ENCODE measurements at places on chromosomes 3 and 15.

GRCh38 chr3:138113326-138113725 is 2.1 kb downstream of the DZIP1L start:
- DNase-seq, result no peak

DNA sequence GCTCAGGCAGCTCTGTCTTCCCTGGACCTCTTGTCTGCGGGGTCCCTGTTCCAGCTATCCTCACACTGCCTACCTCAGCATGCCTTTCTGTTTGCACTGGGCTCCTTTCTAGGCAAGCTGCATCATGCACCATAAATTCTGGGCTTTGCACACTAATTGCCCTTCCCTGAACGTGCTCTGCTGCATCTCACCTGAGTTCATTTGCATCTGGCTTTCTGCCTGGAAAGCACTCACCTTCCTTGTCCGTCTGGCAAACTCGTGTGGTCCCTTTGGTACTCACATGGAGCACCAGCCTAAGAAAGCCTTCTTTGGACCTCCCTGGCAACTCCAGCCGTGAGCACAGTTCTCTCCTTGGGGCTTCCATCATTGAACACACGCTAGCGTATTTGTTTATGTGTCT is 365.6 kb downstream of the SV2B start:
- no peak for DNase-seq

DNA sequence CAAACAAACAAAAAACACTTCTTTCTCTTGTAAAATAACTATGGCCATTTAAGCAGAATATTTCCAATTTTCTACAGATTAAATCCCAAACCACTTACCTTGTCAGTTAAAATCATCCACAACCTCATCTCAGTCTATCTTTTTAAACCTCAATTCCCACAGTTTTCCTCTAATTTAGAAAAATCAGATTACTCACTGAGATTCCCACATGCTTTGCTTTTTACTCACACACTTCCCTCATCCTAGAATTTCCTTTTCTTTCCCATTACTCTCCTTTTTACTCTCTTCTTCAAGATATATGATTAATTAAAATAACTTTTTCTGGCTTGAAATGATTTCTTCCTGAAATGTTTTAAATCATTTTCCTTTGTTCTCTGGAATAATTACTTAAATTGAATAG is 790.7 kb downstream of the ROBO1 start:
- no peak for DNase-seq

DNA sequence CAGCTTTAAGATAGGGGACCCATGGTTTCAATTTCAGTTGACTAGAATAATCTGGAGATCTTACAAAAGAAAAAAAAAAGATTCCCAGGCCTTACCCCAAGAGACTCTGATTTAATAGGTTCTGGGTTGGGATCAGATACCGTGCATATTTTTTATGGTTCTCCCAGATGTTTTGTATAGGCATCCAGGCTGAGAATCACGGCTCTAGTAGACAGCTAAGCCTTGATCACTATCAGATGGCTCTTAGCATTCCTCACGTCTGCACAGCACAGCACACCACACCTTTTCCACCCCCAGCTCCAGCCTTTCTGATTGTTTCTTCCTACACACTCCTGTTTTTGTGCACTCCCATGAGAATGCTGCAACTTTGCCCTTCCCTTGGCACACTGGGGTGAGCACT is 40.8 kb downstream of the TMEM45A start:
- no peak for DNase-seq

DNA sequence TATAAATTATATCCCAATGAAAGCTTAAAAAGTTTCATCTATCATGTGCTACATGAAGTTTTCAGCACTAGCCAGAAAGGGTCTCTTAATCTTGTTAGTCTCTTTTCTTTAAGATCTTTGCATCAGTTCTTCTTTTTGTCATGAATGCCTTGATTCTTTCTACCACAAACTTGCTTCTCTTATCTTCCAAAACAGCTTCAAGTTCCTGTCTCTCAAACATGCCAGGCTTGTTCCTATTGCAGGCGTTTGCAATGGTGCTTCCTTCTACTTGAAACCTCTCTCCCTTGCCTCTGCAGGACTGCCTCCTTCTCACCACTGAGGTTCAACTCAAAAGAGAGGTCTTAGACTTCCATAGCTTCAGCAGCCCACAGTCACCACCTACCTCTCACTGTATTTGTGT is 104.3 kb upstream of the FRMD4B start:
- no peak for DNase-seq

GRCh38 chr3:66582721-66583423 is 82.0 kb upstream of the LRIG1 start:
- DNase-seq, result peak; percentile 33

DNA sequence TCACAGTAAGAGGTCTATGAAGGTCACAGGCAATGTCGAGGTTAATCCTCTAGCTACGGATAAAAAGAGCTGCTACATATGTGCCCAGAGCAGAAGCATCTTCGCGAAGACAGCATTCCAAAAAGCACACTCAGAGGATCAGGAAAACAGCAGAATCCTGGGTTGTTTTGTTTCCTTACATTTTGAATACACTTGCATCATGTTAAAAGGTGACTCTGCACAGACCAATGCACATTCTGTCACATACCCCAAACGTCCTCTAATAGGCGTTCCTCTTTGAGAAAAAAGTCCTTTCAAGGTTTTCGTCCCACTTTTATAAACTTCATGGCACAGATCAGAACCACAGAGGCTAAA is 52.7 kb downstream of the VGLL4 start:
- DNase-seq, result no peak

DNA sequence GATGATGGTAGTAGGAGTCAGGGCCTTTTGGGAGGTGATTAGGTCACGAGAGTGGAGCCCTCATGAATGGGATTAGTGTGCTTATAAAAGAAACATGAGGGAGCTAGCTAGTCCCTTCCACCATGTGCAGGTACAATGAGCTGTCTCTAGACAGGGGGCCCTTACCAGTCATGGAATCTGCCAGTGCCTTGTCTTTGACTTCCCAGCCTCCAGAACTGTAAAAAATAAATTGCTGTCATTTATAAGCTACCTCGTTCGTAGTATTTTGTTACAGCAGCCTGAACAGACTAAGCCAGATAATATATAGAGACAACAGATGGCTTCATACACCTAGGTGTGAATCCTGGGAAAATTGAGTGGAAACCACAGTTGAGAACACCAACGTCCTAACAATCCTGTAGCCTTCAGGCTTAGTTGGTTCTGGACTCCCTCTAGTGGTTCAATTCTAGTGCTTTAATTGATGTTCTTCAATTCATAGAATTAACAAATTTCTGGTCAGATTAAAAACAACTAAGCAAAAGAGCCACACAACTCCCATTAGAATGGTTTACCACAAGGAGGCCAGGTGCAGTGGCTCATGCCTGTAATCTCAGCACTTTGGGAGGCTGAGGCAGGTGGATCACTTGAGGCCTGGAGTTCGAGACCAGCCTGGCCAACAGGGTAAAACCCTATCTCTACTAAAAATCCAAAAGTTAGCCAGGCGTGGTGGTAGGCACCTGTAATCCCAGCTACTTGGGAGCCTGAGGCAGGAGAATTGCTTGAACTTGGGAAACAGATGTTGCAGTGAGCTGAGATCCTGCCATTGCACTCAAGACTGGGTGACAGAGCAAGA is 21.3 kb upstream of the GATM start:
- peak; percentile 57 for DNase-seq
